ENCODE measurements at places on chromosomes 16 and 17.

DNA sequence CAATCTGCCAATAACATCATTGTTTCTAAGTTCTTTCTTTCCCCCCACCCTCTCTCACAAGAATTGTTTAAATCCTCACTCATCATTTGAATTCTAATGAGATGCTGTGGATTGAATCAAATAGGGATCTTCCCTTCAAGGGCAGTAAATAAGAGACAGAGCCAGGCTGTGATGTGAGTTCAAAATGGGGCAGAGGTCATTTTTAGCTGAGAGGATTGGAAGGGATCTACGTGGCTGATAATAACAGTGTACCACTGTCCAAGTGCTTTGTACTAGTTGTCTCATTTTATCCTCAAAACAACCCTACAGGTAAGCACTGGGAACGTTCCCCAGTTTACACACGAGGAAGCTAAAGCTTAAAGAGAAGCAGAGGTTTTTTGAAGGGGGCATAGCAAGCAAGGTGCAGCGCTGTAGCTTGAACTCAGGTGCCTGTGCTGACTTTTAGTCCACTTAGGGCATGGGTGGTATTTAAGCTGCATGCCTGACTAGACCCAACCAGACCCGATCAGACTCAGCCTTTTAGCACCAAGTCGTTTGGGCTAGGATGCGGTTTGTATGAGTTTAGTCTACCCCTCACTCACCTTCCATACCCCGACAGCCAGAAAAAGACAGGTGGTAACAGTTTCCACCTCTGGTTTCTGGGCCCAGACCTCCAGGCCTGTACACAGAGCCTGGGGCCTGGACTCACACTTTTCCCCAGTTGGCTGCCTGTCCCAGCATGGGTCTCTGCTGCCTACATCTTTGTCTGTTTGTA is 39.2 kb upstream of the CCR7 start:
- DNase-seq, result no peak

DNA sequence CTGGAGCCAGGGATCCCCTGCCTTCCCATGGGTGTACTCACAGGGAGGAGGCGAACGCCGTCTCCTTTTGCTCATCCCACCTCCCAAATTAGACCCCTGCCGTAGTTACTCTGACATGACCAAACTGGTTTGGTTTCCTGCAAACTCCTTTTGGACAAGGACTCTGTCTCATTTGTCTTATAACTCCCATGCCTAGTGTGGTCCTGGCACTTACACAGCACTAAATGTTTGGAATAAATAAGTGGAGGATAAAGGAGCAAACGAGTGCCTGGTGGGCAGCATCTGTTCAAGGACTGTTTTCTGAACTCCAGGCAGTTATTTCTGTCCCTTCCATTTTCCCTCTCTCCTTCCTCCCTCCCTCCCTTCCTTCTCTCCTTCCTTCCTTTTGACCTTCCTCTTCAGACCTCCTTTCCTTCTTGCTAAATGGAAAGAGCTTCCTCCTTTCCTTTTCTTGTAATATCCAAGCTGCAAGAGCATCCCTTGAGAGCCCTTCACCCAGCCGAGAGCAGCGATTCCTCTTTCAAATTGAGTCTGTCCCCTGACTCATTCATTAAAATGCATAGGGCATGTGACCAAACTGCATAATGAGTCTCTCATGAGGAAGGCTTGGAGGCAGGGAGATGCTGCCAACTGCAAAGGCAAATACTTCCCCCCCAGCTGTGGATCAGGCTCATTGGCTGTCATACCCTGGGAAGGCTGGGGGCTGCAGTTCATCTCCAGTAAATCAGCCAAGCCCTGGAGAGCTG is 36.8 kb downstream of the CHD9 start:
- peak; percentile 81 for DNase-seq

DNA sequence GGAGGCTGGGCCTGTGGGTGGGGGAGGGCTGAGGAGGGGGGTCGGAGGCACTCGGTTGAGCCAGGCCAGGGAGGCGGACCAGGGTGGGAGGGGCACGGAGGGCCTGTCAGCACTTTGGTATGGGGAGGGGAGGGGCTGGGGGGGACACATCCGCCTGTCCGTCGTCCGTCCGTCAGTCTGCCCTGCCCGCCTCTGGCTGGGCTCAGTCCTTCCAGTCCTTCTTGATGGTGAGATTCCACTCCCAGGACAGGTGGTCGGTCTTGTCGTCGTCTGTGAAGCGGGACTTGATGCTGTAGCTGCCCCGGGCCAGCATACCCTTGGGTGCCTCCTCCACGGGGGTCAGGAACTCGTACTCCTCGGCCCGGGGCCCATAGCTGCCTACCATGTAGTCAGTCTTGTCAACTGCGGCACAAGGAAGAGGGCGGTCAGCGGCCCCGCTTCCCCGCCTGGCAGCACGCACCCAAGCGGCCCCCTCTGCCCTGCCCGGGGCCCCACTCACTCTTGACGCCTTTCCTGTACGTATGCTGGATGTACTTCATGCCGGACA is 2.4 kb downstream of the ARHGDIA start:
- peak; percentile 54 for DNase-seq

- DNase-seq, result peak; percentile 98
Observed at GRCh38 chr17:42428141-42428944, 5.3 kb upstream of the CAVIN1 start.

DNA sequence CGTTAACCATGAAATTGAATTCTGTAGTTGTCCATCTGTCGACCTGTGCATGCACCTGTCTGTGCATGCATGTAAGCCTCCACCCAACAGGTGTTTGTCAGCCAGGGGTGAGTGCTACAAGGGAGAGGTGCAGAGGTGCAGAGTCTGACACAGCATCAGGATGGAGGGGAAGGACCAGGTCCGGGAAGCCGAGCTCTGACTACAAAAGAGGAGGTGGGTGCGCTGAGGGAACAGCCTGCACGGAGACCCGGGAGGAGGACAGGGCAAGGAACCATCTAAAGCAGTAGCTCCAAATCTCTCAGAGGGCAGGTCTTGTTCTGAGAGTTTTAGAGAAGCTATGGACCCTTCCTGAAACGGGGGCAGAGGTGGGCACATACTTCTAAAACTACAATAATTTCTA is 54.1 kb downstream of the B9D1 start:
- no peak for DNase-seq

GRCh38 chr16:19380328-19380727 is 37.4 kb upstream of the TMC5 start:
- DNase-seq, result no peak

- DNase-seq, result no peak
Observed at GRCh38 chr17:80777274-80777673, 214.4 kb upstream of the CHMP6 start.

- no peak for DNase-seq
Observed at GRCh38 chr17:3622977-3623594, 13.0 kb downstream of the SHPK start.

GRCh38 chr17:77018504-77018903 is 122.3 kb upstream of the SEC14L1 start:
- no peak for DNase-seq

GRCh38 chr16:71700831-71701230 is 23.7 kb downstream of the PHLPP2 start:
- DNase-seq, result no peak

- no peak for DNase-seq
Observed at GRCh38 chr17:64024781-64025731, 4.6 kb upstream of the ICAM2 start.

DNA sequence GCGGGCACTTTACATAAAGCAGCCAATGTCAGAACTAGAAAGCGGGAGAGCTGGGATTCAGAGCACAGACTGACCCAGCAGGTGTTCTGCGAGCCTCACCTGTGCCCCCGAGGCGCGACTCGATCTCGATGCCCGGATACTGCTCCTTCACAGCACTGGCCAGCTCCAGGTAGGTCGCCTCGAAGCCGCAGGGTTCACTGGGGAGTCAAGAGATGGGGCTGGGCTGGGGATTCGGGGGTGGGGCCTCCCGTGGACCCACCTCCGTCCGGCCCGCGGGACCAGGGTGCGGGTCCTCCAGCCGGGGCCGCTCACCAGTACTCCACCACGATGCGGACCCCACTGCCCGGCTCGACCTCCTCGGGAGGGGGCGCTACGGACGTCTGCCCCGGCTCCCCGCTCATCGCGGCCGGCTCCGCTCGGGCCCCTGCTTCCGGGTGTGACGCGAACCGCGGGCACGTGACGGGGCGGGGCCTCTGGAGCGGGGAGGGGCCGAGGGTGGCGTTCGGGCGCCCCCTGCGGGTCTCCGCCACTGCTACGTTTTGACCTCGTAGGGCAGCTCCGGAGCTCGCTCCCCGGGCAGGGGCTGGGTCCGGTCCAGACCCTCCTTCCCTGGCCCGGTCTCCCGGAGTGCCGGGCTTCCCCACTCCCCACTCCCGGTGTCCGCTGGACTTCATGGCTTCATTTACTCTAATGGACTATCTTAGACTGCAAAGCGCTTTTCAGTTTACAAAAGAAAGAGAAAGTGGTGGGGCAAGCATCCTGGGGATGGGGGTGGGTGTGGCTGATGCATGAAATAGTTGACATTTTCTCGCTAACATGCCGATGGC is at the start of gene MIEN1:
Gene MIEN1 (minus strand): TSS at position 438 of the 827 bp plus-strand sequence. CDS start 37 bp downstream, at position 401.
- DNase-seq, result no peak

DNA sequence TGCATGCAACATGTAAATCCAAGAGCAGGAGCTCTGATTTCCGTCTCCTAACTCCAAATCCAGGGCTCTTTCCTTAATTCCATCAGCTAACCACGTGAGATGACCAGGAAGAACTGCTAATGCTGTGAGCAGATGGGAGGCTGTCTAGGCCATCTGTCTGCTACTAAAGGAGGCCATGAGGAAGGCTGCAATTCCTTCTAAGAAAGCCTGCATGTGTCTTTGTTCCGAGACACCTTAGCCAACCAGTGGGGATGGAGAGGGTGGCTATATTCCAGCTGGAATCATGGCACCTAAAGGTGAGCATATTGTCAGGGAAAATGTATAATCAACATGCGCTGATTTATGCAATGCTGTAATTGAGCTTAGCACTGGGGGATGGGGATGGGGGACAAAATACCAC is 267.2 kb upstream of the CDH5 start:
- no peak for DNase-seq

- no peak for DNase-seq
Observed at GRCh38 chr17:42067371-42068091, 17.1 kb upstream of the C17orf113 start.

- DNase-seq, result no peak
Observed at GRCh38 chr17:60802377-60802776, 124.7 kb downstream of the BCAS3 start.

- DNase-seq, result no peak
Observed at GRCh38 chr17:74295625-74296547, 21.9 kb downstream of the DNAI2 start.

DNA sequence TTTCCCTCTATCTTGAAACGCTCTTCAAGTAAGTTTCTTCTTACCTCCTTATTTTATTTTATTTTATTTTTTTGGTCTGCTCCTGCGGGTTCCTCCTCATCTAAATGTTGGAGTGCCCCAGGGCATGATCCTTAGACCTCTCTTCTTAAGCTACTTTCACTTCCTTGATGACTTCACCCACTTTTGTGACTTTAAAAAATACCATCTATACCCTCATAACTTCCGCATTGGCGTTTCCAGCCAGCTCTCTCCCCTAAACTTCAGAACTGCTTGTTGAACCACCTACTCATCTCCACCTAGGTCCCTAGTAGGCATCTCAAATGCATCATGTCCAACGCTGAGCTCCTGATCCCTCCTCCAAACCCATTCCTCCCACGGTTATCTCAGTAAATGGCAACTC is 51.4 kb upstream of the NFAT5 start:
- DNase-seq, result no peak

- DNase-seq, result no peak
Observed at GRCh38 chr16:24491731-24492130, 47.6 kb upstream of the RBBP6 start.

DNA sequence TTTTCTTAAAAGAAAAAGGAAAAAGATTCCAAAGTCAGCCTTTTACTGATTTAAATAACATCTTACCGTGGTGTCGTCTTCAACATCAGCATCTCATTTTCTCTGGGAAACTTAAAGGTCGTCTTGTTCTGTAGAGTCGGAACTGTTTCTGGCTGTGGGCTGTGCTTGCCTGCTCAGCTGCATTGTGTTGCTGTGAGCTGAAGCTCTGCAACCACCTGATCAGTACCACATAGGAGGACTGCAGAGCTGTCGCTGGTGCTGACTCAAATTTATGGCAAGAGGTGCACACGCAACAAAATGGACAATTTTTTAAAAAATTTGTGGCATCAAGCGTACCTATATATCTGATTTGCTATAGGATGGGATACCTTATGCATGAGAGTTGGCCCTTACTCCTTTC is at the start of gene OMG:
Gene OMG (minus strand): TSS at position 150 of the 400 bp plus-strand sequence. CDS start 908 bp downstream, outside the sequence.
- DNase-seq, result no peak

GRCh38 chr16:6704306-6704930 is 628.2 kb upstream of the RBFOX1 start:
- no peak for DNase-seq

GRCh38 chr16:24931091-24931490 is 84.1 kb downstream of the ARHGAP17 start:
- DNase-seq, result no peak

- DNase-seq, result no peak
Observed at GRCh38 chr17:45385331-45385997, 47.2 kb downstream of the ARHGAP27 start.

DNA sequence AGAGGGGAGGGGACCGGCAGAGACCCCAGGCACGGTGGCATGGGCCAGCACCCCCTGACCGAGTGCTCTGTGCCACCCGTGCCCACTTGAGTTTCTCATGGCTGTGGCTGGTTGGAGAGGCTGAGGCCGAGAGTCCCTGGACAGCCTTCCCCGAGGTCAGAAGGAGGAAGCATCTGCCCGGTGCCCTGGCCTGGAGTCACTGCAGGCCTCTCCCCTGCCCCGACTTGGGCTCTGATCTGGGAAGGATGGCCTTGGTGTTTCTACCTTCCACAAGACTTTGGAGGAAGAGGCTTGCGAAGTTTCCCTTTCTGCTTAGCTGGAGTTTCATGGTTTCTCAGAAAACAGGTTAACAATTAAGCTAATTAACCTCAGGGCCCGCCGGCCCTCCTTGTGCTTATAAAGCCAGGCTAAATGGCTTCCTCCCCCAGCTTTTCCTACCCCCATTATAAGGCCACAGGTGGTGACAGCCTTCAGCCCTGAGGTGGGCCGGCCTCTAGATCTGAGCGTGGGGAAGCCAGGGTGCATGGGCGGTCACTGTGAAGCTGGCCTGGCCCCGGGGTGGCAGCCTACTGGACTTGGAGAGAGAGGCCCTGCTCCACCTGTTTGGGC is 17.3 kb downstream of the LLGL2 start:
- no peak for DNase-seq

- no peak for DNase-seq
Observed at GRCh38 chr17:40068129-40068581, 5.4 kb downstream of the THRA start.
